ENCODE measurements at places on chromosomes 1 and 21.

DNA sequence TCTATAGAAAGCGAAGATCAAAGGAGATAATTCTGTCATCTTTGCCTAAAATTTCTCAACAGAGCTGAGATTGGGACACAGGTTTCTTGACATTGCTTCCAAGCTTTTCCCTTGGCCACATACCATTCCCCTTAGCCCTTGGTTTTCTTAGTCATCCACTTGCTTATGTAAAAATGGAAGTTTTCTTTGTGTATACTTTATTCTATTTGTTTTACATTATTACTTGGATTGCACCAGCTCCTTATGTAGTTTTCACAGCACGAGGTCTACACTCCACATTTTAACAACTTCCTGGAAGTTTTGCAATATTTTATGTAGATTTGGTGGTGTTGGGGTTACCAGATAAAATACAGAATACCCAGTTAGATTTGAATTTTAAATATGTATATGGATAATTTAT, 129.8 kb downstream of the PLA2G4A start:
- no peak for DNase-seq

- peak; percentile 97 for DNase-seq
Measured at GRCh38 chr21:26842974-26843932, 2.0 kb downstream of the ADAMTS1 start.

DNA sequence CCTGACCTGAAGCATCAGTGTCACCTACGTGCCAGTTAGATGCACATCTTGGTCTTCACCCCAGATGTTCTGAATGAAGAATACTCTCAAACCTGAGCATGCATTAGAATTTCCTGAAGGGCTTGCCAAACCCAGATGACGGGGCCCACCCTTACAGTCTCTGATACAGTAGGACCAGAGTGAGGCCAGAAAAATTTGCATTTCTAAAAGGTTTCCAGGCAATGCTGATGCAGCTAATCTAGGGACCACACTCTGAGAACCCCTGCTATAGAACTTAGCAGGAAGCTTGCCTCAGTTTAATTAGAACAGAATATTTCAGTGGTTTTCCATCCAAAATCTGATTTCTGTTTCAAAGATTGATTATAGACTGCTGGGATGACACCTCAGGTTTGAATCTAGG, 9.9 kb upstream of the CTBS start:
- no peak for DNase-seq

- DNase-seq = no peak
Measured at GRCh38 chr21:30793581-30794314, 19.3 kb downstream of the KRTAP8-1 start.

DNA sequence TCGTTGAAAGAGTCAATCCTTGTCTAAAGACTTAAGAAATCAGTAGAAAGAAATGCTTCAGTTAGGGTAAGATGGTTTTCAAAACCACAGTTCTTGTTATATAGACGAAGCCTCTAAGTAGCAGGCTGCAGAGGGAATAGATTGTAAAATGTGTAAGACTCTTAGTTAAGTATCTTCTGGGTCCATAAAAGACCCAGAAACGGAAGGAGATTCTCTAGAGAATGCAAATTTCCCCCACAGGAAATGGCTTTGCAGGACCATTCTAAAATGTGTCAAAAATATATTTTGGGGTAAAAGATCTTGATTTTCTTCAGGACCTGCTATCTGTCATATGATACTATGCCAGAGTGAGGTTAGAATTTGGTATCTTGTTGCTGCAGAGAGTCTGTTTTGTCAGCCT, 13.4 kb downstream of the OR2T1 start:
- no peak for DNase-seq

DNA sequence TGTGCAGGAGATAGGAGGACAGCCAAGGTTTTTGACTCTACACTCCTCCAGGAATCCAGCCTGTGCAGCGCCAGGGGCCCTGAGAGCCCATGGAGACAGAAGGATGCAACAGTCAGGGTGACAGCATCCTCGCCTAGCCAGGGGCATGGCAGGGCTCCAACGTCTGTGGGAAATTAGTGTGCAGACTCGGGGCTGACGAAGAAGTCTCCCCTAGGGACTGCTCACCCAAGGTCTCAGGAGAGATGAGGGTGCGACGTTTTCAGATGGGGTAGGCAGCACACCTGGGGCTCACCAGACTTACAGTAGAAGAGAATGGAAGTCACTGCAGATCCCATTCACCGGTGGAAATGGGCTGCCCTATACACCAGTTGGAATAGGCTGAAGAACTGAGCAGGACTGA, 241.7 kb downstream of the SETD4 start:
- no peak for DNase-seq

- no peak for DNase-seq
Measured at GRCh38 chr1:23699280-23700179, 7.9 kb downstream of the RPL11 start.

DNA sequence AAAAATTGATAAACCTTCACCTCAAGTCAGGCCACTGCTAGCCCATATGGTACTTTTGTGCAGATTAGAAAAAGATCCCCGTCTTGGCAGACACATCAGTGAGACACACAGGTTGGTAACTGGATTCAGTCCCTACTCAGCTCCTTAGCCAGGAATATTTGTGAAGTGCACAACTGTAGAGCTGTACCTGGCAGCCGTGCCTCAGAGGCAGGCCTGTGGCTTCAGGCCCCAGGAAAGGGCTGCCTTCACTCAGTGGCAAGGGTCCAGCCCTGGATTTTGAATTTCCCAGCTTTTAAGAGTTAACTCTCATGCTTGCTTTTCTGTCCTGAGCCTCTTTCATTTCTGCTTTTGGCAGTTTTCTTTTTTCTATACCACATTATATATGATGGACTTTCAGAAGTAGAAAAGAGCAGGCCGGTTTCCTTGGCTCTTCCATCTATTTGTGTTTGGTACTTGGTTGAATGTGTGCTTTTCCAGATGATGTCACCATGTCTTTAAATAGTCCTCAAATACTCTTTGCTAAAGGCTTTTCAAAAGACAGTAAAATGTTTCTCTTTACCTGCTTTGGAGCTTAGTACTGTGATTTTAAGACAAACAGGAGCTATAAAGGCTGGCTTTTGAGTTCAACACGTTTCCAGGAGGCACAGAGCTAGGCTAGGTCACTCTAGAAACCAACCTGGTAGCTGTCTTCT, 186.6 kb downstream of the AK5 start:
- no peak for DNase-seq

DNA sequence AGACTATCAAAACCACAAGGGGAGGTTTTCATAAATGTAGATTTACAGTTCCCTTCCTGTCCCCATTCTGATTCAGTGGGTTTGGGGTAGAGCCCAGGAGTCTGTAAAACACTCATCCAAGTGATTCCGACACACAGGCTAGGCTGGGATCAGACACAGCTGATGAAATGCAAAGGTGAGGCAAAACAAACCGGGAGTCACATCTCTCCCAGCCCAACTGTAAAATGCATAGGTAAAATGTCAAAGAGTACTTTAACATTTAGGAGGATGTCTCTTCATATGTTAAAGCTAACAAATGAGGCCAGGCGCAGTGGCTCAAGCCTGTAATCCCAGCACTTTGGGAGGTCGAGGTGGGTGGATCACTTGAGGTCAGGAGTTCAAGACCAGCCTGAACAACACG, 45.0 kb downstream of the ZNF281 start:
- no peak for DNase-seq
